ENCODE measurements at places on chromosomes 3 and 15. TPM values are rescaled to one million over a fixed set of nuclear protein-coding genes. Genes with fewer than 3 reads are reported as not detected.

- DNase-seq: no peak
Observed at GRCh38 chr3:5017925-5018531, 38.8 kb downstream of the BHLHE40 start.

Gene MYRIP
- total RNA-seq: 12.5 TPM

- no peak for DNase-seq
Observed at GRCh38 chr3:187982142-187982541, 171.8 kb upstream of the LPP start.

DNA sequence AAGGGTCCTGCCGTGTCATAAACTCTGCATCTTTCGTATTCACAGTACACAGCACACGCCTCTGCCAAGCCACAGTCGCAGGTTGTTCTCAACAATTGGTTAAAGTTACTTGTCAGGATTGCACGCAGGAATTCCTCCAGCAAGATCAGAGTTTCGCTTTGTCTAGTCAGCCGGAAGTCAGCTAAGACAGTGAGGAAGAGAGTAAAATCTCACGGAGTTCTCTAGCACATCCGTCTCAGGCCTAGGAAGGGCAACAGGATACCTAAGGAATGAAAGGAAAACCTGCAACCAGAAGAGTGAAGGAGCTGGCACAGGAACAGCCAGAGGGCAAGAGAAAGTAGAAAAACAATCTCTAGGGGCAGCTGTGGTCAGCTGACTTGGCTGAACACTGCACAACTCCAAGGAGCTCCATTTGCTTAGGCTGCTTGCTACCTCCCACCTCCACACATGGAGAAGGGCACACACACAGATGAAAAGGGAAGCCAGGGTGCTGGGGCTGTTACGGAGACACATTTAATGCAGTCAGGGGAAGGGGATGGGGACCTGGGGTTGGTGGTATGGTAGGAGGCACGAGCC lies 23.7 kb downstream of the RORA start:
- DNase-seq: no peak

DNA sequence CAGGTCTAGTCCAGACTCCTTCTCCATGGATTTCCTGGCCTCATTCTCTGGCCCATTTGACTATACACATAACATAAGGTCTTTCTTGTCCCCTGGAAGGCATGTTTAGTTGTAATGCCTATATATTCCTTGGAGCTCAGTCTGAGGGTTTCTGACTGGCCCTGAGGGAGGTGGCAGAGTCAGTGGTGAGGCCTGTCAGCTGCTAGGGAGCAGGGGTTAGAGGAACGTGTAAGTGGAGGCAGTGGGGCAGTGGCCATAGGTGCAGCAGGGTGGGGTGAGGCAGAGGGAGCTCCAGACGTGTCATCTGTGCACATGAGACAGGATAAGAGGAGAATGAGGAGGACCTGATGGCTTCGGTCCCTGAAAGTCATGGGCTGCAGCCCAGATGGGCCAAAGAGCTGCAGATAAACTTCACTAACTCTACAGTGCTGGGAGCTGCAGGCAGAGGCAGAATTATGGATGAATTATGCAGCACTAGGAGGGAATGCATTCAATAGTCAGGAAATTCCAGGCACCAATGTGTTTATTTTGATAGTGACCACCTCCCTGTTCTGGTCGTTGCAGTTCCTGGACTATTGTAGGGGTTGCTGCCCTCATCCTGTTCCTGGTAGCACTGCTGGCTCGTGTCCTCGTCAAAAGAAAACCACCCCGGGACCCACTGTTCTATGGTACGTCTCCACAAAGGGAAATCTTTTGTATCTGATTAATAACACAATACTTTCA lies 4.9 kb downstream of the TM6SF1 start:
- DNase-seq: no peak

- DNase-seq: no peak
Observed at GRCh38 chr3:147672035-147672434, 262.9 kb downstream of the ZIC1 start.

Gene LRRC2
- 7.8 TPM for total RNA-seq

DNA sequence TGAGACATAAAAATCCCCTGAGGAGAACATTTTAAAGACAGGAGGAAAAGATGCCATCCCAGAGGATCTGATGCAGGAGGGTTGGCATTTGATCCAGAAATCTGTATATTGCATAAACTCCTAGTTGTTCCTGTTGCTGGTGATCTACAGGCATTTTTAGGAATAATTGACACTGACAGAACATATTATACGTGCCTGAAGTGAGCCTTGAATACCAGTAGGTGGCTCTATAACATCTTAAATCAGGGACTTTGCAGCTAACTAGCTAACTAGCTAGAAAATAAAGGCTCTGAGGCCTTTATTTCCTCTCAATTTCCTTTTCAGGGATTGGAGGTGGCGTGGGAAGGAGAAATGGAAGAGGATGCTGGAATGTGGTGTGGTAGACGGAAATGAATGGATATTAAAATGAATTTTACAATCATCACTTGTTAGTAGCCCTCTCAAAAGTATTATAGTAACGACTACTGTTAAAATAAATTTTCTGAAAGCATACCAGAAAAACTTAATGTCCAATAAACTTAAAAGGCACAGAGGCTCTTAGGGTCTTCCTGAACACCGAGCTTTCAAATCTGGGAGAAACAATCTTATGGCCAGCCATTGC lies 73.8 kb upstream of the ZBED2 start:
- DNase-seq: no peak

- no peak for DNase-seq
Observed at GRCh38 chr15:96038131-96038530, 292.4 kb upstream of the NR2F2 start.

Gene DNAH12
- 0.62 TPM for total RNA-seq

DNA sequence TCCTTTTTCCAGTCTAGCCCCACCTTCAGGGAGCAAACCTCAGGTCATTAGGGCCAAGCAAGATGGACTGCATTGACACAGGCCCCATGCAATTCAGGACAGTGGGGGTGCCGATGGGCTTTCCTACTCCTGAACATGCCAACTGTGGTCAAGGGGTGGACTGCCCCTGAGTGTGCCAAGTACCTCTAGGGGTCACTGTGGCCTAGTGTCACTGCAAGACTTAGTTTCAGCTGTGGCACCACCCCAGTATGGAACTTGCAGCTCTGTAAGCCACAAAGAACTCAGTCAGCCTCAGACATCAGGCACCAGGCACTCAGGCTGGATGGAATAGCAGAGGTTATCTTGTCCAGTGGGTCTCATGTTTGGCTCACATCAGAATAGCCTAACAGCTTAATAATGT lies 32.3 kb downstream of the EXOG start:
- no peak for DNase-seq

DNA sequence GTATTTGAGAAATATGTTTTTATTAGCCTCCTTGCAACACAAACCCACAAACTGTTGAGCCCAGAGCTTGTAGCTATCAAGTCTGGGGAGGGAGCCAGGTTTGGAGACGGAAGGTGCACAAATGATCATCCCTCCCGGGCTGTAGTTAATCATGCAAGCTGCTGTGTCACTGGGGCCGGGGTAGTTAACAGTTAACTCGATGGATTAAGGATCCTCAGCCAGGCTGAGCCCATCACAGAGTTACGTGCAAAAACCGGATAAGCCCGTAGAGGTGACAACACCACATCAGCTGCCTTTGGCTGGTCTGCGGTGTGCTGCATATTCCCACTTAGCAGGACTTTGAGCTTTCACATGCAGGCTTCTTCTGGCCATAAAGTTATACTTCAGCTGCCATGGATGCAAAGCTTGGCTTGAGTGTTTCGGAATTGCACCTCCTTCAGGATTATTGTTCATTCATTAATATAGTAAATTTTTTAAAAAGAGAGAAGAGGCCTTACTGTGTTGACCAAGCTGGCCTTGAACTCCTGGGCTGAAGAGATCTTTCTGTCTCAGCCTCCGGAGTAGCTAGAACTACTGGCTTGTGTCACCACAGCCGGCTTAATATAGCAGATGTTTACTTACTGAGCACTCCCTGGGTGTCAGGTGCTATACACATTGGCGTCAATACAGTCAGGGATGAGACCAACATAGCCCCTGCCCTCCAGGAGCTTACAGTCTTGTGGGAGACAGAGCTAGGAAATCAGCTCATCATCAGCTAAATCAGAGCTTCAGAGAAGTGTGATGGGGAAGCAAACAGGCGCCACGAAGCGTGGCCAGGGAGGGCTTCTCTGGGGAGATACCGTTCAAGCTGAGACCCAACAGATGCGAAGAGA lies 226.8 kb upstream of the BHLHE40 start:
- no peak for DNase-seq

- no peak for DNase-seq
Observed at GRCh38 chr3:14241716-14242115, 63.1 kb downstream of the LSM3 start.

GRCh38 chr15:38193496-38193895 lies 59.1 kb upstream of the SPRED1 start:
- no peak for DNase-seq

DNA sequence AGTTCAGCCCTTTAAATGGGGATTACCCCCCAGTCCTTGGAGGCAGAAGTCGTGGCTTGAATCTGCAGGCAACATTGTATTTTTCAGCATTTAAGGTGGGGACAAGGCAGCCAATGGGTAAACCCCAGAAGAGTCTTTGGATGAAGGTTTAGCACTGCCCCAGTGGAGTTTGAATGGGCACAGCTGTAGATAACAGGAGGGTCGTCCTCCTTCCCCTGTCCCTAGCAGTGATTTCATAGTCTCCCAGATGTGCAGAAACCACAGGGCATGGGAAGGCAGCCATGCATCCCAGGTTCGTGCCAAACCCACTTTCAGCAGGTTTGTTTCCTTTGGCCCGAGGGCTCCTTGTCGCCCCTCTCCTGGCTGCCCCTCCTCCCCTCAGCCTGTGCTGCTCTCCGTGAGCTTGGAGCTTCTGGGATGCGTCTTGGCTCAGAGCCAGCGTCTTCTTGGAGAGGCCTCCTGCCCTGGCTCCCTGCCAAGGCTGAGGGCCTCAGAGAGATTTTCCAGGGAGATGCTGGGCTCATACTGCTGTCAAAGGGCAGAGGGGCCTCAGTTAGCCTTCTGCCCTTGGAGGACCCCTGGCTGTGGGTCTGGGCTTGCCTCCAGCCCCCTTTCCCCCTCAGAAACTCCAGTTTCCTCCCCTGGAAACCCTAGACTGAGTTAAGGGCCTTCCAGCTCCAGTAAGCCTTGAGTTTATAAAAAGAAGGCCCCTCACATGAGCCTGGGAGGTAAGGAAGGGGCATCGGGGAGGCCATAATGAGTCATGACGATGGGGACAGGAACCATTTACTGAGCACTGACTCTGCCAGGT lies 48.9 kb upstream of the POLG start:
- peak; percentile 40 for DNase-seq

- DNase-seq: no peak
Observed at GRCh38 chr15:87735522-87735921, 521.0 kb downstream of the NTRK3 start.

Gene DLG1
- 142 TPM for total RNA-seq

Gene BRPF1
- 16.8 TPM for total RNA-seq

Gene CDHR4
- not detected for total RNA-seq

Data from occipital lobe (tissue), 3 donors.